ENCODE measurements at places on chromosomes 11 and 22. TPM values are rescaled to one million over a fixed set of nuclear protein-coding genes. Genes with fewer than 3 reads are reported as not detected.

DNA sequence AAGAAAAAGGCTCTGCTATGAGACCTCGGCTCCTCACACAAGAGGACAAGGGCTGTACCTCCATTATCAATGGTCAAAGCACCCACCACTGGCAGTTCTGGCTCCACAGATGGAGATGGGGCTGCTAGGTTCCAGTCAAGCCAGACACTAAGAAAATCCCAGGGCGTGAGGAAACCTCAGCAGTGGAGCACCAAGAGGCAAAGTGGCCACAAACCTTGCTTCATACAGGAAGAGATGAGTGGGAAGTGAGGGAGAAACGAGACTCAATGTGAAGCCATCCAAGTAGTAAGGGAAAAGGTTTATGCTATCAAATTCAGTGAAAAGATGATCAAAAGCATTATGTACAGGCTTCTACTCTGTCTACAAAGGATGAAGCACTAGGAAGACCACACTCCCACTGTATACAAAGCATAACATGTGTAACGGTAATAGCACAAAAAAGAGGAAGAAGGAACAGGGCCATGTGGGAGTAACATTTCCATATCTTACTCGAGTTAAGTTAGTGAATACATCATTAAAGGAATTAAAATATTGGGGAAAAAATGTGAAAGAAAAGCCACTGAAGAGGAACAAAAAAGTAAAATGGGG lies 27.0 kb downstream of the POLDIP3 start:
- H3K36me3 ChIP-seq, result peaks cover 12% of the 10 kb centered on the region
- H3K27ac ChIP-seq, result no peak overlapping the region
- H3K4me3 ChIP-seq, result no peak overlapping the region
- no peaks in the 10 kb centered on the region for H3K4me1 ChIP-seq

DNA sequence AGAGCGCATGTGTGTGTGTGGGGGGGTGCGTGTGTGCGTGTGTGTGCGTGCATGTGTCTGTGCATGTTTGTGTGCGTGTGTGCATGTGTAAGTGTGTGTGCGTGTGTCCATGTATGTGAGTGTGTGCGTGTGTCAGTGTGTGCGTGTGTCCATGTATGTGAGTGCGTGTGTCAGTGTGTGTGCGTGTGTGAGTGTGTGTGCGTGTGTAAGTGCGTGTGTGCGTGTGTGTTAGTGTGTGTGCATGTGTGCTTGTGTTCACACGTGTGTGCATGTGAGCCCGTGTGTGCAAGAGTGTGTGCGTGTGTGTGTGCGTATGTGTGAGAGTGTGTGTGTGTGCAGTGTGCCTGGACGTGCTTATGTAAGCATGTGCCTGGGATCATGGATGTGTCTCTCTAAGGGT lies 14.7 kb upstream of the APOL6 start:
- H3K27ac ChIP-seq, result no peak overlapping the region
- DNase-seq, result no peak
- H3K4me3 ChIP-seq, result no peak overlapping the region
- no peaks in the 10 kb centered on the region for H3K27me3 ChIP-seq

- H3K4me1 ChIP-seq, result no peaks in the 10 kb centered on the region
- no peak for DNase-seq
- no peaks in the 10 kb centered on the region for H3K27me3 ChIP-seq
- no peak overlapping the region for H3K27ac ChIP-seq
- no peak overlapping the region for H3K4me3 ChIP-seq
These were observed 45.6 kb upstream of the EHF start for GRCh38 chr11:34575261-34575660.

GRCh38 chr11:83692675-83693074 lies 406.5 kb upstream of the CCDC90B start:
- no peak overlapping the region for H3K4me3 ChIP-seq
- no peaks in the 10 kb centered on the region for H3K36me3 ChIP-seq
- DNase-seq, result no peak
- H3K27me3 ChIP-seq, result no peaks in the 10 kb centered on the region
- H3K27ac ChIP-seq, result no peak overlapping the region

The GLB1L2 gene
- total RNA-seq, result 1.4 TPM

DNA sequence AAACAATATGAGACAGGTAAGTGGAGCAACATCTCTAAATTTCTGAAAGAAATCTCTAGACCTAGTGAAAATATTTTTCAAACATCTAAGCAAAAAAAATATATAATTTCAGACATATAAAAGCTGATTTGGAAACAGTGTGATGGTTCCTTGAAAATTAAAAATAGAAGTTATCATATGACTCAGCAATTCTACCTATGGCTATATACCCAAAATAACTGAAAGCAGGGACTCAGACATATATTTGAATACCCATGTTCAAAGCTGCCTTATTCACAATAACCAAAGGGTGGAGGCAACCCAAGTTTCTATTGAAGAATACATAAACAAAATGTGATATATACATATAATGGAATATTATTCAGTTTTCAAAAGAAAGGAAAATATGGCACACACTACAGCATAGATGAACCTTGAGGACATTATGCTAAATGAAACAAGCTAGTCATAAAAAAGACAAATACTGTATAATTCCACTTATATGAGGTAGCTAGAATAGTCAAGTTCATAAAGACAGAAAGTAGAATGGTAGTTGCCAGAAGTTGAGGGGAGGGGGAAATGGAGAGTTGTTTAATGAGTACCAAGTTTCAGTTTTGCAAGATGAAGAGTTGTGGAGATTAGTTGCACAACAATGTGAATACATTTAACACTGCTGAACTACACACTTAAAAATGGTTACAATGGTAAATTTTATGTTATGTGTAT lies 300.4 kb downstream of the TTC28 start:
- H3K27ac ChIP-seq, result no peak overlapping the region
- no peak overlapping the region for H3K4me3 ChIP-seq
- no peaks in the 10 kb centered on the region for H3K4me1 ChIP-seq
- no peaks in the 10 kb centered on the region for H3K27me3 ChIP-seq
- no peak for DNase-seq
- H3K36me3 ChIP-seq, result no peaks in the 10 kb centered on the region

The LIN7C gene
- total RNA-seq, result 31.3 TPM

DNA sequence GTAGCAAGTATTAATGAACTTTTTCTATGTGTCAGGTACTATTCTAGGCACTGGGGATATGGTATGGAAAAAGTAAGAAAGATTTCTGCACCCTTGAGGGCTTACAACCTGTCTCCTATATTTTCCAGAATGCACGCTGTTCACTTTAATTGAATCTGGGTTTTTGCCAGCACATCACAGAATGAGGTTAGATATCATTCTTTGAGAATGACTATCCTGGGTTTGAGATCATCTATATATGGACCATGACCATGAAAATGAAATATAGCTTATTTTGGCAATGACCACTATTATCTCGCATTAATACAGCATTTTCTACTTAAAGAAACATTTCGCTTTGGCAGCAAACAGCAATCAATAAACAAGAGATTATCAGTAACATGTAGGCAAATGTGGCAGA lies 46.9 kb downstream of the C11orf71 start:
- no peaks in the 10 kb centered on the region for H3K4me1 ChIP-seq
- no peak overlapping the region for H3K27ac ChIP-seq
- H3K4me3 ChIP-seq, result no peak overlapping the region
- DNase-seq, result no peak
- H3K27me3 ChIP-seq, result no peaks in the 10 kb centered on the region

Data from naive thymus-derived CD4-positive, alpha-beta T cell (primary cell).